NCI-H2029 treated with DMSO at 0.1 percent for 48 hours (cell line): ENCODE measurements at places on chromosomes 6 and 20.
A peak's percentile ranks its signal among the peaks of the same experiment; 100 is the strongest.

DNA sequence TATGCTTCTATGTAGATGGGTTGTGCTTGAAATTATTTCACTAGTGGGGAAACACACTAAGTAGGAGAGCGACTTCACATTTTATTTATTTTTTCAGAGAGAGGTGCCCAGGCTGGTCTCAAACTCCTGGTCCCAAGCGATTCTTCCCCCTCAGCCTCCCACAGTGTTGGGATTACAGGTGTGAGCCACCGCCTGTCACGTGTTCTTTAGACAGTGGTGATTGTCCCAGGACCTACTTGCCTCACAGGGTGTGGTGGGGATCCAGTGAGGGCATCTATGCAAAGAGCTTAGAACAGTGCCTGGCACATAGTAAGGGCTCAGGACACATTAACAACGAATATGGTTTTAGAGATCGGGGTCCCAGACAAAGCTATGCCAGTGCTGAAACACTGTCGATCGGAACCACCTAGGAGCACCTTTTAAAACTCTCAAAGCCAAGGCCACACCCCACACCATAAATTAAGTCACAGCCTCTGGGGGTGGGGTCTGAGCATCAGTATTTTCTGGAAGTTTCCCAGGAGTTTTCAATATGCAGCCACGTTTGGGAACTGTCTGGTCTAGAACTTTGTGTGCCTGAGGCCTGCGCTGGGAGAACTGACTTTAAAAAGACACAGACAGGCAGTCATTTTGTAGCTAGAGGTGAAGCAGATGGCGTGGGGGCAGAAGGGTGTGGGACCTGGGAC lies 4.8 kb upstream of the BCAS4 start:
- DNase-seq: no peak

DNA sequence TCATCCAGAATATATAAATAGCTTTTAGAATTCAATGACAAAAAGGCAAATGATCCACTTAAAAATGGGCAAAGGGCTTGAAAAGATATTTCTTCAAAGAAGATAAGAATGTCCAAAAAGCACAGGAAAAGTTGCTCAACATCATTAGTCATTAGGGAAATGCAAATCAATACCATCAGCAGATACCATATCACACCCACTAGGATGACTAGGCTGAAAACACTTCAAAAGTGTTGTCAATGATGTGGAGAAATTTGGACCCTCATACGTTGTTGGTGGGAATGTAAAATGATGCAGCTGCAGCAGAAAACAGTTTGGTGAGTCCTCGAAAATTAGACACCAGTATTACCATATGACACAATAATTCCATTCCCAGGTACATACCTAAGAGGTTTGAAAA lies 303.6 kb upstream of the SLC35B3 start:
- DNase-seq: no peak

GRCh38 chr6:7260291-7261031 lies 52.5 kb downstream of the SSR1 start:
- no peak for DNase-seq

GRCh38 chr6:44564906-44565524 lies 177.5 kb downstream of the CDC5L start:
- DNase-seq: no peak

GRCh38 chr6:158754738-158755137 lies 64.4 kb downstream of the EZR start:
- peak; percentile 28 for DNase-seq

DNA sequence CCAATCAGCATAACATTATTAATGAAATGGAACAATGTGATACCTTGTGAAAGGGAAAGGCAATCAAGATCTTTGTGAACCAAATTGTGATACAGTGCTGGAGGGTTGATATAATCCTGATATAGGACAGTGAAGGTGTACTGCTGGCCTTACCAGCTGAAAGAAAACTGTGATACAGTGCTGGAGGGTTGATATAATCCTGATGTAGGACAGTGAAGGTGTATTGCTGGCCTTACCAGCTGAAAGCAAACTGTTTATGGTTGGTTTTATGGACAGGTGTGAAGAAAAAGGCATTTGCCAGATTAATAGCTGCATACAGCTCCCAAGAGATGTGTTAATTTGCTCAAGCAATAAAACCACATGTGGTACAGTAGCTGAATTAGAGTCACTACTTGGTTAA lies 73.9 kb downstream of the MRAP2 start:
- DNase-seq: no peak

GRCh38 chr20:32354592-32355416 lies 3.3 kb upstream of the ASXL1 start:
- DNase-seq: no peak

GRCh38 chr6:42199106-42199981 lies 4.6 kb upstream of the GUCA1B start:
- DNase-seq: no peak

- peak; percentile 7 for DNase-seq
These were observed 69.1 kb downstream of the ELOVL4 start for GRCh38 chr6:79878142-79878748.

DNA sequence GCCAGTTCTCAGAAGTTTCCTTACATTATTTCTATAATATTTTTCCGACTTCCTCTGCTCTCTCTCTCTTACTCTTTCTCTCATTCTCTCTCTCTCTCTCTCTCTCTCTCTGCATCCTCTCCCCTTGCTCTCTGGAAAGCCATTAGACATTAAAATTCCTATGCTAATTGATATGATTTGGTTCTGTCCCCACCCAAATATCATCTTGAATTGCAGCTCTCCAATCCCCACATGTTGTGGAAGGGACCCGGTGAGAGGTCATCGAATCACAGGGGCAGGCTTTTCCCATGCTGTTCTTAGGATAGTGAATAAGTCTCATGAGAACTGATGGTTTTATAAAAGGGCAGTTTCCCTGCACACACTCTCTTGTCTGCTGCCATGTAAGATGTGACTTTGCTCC lies 74.1 kb downstream of the ADAT2 start:
- DNase-seq: no peak

- DNase-seq: no peak
These were observed 23.6 kb upstream of the FBXL4 start for GRCh38 chr6:98971303-98971702.

DNA sequence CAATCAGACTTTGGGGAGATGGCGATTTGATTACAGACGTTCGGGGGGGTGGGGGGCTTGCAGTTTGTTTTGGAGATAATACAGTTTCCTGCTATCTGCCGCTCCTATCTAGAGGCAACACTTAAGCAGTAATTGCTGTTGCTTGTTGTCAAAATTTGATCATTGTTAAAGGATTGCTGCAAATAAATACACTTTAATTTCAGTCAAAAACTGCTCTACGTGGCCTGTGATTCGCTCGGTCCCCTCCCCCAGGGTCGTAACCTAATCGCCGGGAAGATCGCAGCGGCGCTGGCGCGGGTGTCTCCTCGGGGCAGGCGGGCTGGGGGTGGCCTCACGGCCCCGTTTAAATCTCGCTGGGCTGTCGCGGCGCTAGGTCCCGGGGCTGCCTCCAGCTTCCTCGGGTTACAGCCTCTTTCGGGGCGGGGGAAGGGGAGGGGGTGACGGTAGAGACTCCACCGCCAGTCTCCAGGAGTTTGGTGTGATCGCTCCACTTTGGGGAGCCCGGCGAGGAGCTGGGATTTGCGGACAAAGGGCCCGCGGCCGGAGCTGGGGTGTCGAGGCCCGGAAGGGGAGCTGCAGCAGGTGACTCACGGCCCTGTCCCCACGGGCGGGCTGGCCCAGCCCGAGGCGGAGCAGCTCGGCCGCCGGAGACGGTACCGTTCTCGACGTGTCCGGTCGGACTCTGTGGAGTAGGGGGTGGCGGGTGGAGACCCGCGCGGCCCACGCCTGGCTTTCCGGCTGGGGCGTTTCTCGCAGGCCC lies 4.2 kb downstream of the FOXC1 start:
- DNase-seq: peak; percentile 38

DNA sequence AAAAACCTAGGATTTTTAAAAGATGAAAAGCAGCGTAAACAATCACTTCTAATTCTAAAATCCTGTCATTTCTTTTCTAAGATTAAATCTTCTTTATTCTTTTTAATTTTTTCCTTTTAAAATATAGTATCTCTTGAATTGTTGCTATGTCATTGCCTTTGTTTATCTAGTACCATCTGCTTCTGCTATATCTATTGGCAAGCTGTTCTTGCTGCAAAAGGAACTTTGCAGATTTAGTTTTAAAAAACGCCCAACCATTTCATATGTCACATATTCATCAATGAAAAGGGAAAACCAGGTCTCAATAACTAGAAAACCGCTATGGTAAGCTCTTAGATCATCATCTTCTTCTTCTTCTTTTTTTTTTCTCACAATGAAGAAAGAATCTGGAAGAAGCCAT lies 11.5 kb upstream of the EEF1A1 start:
- DNase-seq: no peak

- no peak for DNase-seq
These were observed 14.1 kb downstream of the AIG1 start for GRCh38 chr6:143074670-143075318.

GRCh38 chr6:1774226-1774915 lies 164.7 kb downstream of the FOXC1 start:
- no peak for DNase-seq

DNA sequence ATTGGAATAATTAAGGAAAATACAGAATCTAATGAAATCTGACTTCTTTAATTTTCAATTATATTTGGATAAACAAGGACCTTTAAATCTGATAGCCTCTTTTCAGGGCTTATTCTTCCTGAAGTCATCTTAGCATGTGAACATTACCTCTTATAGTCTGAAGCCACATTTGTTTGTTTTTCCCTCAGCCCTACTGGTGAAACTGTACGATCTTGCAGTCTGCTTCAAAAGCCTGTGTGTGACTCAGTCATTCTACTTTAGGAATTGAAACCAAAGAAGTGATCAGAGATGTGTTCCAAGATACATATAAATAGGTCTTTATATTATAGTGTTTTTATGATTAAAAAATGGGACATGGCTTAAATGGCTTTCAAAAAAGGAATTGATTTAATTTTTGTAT lies 67.5 kb downstream of the MACROD2 start:
- peak; percentile 3 for DNase-seq

GRCh38 chr6:33147807-33148666 lies 44.2 kb downstream of the COL11A2 start:
- no peak for DNase-seq

DNA sequence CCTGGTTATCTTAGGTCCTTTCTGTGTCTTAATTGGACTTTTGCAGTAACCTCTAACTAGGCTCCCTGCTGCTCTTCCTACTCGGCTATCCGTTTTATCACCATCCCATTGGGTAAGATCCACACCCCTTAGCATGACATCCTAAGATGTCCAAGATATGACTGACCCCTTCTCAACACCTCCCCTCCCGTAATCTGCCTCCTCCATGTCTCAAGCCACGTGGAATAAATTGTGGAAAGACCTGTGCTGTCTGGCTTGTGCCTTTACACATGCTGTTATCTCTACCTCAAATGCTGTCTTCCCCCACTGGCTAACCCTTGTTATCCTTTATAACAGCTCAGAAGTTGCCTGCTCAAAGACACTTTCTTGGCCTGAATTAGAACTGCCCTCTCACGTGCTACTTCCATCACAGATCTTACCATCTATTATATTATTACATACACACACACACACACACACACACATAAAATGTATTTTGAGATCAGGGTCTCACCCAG lies 26.5 kb downstream of the EIF2S2 start:
- no peak for DNase-seq

DNA sequence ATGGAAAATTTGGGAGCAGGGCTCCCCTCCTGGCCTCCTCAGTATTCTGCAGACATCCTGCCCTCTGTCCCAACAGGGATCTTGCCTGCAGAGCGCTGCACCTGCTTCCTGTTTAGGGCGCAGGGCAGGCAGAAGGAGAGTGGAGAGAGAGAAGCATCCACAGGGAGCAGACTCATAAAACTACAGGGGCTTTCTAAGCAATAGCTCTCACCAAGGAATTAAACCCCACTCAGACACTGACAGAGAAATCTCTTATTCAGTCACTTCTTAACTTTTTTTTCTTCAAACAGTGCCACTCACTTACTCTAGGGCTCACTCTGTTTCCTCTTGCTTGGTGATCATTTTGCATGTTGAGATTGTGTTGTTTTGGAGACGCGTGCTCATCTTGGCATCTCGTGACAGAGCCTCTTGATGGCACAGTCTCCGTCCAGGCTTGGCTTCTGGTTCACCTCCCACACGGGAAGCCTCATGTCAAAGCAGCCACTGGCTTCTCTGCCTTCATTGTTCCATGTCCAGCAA lies 153.1 kb upstream of the INSM1 start:
- DNase-seq: peak; percentile 76

- no peak for DNase-seq
These were observed 32.1 kb downstream of the TUBB2B start for GRCh38 chr6:3195420-3195694.

GRCh38 chr6:124742971-124743370 lies 219.3 kb upstream of the RNF217 start:
- DNase-seq: no peak

GRCh38 chr6:100618351-100618671 lies 153.6 kb upstream of the SIM1 start:
- DNase-seq: no peak

DNA sequence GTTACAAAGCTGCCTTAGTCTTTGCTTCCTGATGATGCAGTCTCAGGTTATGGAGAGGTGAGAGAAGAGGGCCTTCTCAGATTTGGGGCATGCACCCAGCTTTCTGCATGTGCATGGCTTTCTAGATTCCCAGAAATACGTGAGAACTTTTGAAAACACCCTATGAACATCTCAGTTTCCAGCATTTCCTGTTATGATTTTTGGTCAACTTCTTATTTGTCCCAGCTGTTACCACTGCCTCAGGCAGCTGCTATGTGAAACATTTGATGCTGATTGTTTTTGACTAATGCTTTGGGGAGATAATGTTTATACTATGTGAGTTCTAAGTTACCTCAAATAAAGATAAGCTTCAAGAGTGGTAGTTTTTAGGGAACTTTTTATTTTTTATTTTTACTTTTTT lies 9.5 kb upstream of the SNAP25 start:
- no peak for DNase-seq

GRCh38 chr20:48599748-48600469 lies 227.9 kb downstream of the PREX1 start:
- DNase-seq: no peak
